ENCODE measurements at places on chromosomes 2 and 18.
A peak's percentile ranks its signal among the peaks of the same experiment; 100 is the strongest.

GRCh38 chr18:24263050-24263449 lies 124.2 kb downstream of the CABYR start:
- DNase-seq = no peak

- no peak for DNase-seq
These were observed 66.5 kb downstream of the RAB10 start for GRCh38 chr2:26100384-26100783.

DNA sequence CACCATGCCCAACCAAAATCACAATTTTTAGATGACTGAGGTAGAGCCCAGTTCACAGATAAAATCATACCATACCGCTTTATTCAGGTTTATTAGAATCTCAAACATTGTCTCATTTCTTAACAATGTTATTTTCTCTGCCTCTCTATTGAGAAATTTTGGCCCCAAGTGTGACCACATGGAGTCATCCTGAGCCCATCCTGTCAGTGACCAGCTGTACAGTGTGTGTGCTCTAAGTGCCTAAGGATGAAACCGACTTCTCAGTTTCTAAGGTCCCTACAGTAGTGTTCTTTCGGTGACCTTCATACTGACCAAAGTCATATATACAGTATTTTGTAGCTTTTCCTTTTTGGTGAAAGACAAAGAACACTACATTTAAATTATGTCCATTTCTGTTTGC lies 123.7 kb upstream of the MSTN start:
- DNase-seq = no peak

- DNase-seq = no peak
These were observed 14.0 kb downstream of the UGP2 start for GRCh38 chr2:63855418-63856302.

DNA sequence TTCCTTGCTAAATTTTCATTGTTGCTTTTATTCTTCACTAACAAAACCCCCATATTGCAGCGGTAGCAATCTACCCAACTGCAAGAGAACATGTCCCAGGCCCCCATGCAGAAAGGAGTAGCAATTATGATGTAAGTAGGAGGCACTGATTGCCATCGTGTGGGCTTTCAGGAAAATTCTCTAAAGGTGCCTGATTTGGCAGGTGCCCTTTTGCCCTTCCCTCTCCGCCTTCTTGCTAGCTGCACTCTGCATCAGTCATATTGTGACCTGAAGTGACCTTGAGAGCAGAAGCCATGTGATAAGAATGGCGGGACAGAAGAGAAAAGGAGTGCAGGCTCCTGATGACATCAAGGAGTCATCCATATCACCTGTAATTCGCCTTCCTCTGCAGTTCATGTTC lies 112.1 kb downstream of the NCKAP5 start:
- DNase-seq = no peak

- DNase-seq = no peak
These were observed 123.4 kb downstream of the MTCL1 start for GRCh38 chr18:8828798-8829197.

GRCh38 chr2:127479866-127480743 lies 46.2 kb downstream of the IWS1 start:
- DNase-seq = peak; percentile 58

GRCh38 chr2:190970160-190970559 lies 43.8 kb downstream of the STAT1 start:
- no peak for DNase-seq

DNA sequence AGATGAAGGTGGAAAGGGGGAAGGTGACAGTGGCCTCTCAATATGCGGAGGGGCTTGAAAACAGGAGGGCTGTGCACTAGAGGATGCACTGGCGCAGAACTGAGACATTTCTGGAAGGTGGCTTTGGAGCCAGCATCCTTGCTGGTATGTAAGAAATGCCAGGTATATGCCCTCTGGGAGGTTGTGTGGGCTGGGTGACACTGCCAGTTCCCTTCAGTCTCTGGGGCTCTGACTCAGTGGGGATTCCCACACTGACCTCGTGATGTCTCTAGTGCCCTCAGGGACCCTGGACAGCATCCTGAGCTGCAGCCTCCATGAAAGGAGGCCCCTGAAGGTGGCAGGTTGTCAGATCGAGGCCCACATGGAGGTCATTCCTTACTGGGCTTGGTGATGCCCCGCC lies 74.0 kb downstream of the AGAP1 start:
- DNase-seq = no peak

- DNase-seq = no peak
These were observed 18.1 kb downstream of the VIL1 start for GRCh38 chr2:218436992-218437391.

DNA sequence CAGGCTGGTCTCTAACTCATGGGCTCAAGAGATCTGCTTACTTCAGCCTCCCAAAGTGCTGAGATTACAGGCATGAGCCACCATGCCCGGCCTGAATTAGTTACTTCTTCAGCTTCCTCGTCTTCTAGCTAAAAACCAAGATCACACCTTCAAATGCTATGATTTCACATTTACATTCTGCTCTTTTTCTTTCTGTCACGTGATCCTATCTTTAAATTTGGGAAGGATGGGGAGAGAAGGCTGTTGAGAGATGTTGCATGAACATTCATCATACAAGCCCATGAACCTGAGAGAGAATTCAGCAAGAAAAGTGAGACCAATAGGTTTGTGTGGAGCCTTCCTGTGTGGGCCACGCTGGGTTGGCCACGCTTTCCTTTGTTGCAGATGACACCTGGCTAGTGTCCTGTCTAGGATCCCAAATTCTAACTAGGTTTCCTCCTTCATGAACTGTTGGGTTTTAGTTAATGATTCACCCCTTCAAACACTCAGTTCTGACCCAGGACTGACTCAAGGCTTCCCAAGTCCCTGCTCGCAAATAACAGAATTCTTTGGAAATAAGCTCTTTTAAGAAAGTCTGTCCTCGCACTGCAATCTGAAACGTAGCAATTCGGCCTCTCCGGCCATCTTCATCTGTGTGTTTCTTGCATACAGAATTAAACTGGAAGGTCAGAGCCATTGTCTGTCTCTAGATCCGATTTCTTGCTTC lies 57.3 kb upstream of the CREB1 start:
- no peak for DNase-seq

DNA sequence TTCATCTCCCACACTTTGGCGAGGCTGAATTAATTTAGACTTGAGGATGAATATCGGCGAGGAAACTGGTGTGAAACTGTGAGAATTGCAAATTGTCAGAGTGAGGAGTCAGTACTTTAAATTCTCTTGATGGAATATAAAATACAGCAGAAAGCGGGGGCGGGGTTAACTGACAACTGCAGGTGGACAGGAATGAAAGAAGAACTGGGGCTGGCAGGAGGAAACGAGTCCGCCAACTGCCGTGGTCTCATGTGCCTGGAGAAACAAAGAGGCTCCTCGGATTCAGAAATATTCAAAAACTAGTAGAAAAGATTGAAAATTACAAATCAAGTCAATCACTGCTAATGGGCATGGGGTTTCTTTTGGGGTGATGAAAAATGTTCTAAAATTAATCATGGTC lies 44.3 kb downstream of the MOGAT1 start:
- DNase-seq = no peak

DNA sequence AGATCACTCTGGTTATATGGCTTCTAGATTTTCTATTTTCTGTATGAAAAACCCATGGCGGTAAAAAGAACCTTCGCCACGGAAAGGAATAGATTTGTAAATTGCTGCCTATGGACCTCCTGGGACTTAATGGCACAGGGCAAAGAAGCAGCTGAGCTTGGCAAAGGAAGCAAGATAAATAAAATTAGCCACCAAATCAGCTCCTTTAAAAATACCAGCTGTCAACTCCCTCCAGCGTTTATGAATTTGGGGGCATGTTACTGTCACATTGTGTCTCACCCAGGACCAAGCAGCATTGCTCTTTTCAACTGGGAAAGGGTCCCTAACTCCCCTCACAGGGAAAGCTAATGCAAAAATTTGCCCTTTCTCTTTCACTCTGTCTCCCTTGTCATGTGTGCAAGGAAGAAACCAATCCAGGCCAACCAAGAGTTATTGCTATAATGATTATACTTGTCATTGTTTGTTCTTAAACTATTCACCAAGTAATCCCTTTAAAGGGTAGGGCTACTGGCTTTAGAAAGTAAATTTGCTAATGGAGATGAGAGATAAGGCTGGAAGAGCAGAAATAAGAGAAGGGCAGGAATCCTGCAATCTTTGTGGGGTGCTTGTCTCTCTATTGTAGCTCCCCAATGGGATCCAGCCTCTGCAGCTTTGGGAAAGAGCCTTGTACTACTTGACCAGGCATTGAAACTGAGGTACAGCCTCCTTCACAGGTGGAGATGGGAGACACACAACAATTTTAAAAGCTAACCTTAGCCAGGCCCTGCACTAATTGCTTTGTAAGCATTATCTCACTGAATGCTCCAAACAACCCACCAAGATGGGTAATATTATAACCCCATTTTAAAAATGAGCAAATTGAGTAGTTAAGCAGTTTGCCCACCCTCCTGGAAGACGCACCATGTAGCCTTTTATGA lies 119.1 kb upstream of the KLF7 start:
- no peak for DNase-seq

DNA sequence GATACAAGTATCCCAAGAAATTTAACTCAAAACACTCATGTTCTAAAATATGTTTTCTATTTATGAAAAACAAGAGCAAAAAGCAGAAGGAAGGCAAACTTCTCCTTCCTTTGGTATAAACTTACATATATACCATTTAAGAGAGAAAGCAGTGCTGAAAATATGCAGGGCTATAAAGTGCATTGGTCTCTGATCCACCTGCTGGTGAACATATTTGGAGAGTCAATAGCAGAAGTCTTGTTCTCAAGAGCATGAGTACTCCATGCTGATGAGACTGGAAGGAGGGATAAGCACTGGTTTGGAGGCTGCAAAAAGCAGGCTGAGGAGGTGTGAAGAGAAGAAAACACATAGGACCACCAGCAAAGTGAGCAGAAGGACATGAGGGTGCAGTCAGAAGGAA lies 391.2 kb downstream of the STK39 start:
- DNase-seq = no peak

DNA sequence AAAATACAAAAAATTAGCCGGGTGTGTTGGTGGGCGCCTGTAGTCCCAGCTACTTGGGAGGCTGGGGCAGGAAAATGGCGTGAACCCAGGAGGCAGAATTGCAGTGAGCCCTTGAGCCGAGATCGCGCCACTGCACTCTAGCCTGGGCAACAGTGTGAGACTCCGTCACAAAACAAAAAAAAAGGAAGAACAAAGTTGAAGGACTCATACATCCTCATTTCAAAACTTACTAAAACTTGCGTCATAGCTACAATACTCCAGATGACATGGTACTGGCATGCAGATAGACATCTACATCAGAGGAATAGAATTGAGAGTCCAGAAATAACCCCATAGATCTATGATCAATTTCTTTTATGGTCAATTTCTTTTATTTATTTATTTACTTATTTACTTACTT lies 13.6 kb upstream of the CYP27C1 start:
- DNase-seq = no peak

GRCh38 chr2:133716166-133716565 lies 147.9 kb upstream of the NCKAP5 start:
- no peak for DNase-seq

GRCh38 chr2:211225784-211226183 lies 669.4 kb downstream of the CPS1 start:
- DNase-seq = no peak

- no peak for DNase-seq
These were observed 79.7 kb upstream of the APCDD1 start for GRCh38 chr18:10374636-10375293.

GRCh38 chr2:44121899-44122298 lies 46.8 kb upstream of the PPM1B start:
- DNase-seq = no peak

DNA sequence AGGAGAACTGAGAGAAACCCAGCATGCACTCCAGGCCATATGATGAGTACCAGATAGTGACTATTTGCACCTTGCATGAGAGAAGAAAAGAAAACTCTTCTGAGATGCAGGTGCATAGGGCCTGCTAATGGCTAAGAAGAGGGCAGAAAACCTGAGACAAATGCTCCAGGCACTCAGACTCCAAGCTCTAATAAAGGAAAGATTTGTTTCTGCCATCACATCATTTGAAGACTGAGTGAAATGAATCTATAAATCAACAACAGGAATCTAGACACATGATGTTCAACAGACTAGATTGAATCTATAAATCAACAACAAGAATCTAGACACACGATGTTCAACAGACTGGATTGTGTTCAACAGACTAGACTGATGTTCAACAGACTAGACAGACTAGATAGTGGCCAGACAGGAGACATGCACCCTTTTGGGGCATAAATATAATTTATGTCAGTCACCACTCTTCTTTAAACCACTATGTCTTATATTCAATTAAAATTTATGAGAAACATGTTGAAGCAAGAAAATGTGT lies 482.7 kb upstream of the UBE2E3 start:
- no peak for DNase-seq

DNA sequence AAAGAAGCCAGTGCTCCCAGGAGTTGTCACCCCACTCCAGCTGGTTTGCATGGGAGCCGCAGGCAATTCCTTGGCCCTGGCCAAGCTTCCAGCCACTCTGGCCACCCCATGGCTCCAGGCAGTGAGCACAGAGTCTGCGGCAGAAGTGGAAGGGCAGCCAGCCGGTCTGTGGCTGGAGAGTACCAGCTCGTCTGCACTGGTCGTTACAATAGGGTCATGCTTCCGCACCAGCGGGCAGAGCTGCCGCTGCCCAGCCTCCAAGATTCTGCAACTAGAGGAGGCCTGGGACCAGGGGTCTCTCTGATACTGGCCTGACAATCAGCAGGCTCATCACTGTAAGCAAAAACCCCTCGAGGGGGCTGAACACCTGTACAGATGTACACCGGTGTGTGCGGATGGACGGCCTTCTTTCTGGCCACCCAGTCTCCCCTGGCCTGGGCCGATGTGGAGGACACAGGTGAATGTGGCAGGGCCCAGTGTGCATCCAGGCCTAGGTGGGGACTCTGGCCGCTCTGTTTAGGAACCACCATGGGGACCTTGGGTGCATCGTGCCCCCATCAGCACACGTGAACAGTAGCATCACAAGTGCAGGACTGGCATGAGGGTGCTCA lies 51.9 kb upstream of the ODC1 start:
- no peak for DNase-seq

- DNase-seq = no peak
These were observed 55.1 kb downstream of the RHOB start for GRCh38 chr2:20501974-20502373.

- DNase-seq = no peak
These were observed 35.5 kb downstream of the GREB1L start for GRCh38 chr18:21277578-21277977.

GRCh38 chr2:224574423-224575084 lies 10.6 kb downstream of the CUL3 start:
- no peak for DNase-seq

- no peak for DNase-seq
These were observed 235.6 kb upstream of the ZSWIM2 start for GRCh38 chr2:187084524-187084923.

DNA sequence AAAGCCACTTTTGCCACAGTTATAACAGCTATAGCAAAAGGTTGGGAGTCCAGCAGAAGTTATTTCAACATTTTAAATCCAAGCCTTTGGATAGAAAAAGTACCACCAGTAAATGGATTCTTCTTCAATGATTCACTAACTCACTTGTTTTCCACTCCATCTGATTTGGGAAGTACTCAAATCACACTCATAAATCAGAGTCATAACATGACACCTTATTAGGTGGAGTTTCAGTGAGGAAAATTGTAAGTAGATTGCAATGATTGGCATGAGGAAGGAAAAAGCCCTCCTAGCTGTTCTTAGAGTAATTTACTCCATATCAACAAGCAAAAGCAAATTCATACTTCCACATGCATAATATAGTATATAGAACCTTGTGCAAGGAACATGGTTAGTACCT lies 132.9 kb downstream of the NR4A2 start:
- DNase-seq = no peak

- DNase-seq = no peak
These were observed 1.7 kb upstream of the MSGN1 start for GRCh38 chr2:17814601-17815000.
